Activated naive CD4-positive, alpha-beta T cell (primary cell): ENCODE measurements at places on chromosomes 3 and 15.

DNA sequence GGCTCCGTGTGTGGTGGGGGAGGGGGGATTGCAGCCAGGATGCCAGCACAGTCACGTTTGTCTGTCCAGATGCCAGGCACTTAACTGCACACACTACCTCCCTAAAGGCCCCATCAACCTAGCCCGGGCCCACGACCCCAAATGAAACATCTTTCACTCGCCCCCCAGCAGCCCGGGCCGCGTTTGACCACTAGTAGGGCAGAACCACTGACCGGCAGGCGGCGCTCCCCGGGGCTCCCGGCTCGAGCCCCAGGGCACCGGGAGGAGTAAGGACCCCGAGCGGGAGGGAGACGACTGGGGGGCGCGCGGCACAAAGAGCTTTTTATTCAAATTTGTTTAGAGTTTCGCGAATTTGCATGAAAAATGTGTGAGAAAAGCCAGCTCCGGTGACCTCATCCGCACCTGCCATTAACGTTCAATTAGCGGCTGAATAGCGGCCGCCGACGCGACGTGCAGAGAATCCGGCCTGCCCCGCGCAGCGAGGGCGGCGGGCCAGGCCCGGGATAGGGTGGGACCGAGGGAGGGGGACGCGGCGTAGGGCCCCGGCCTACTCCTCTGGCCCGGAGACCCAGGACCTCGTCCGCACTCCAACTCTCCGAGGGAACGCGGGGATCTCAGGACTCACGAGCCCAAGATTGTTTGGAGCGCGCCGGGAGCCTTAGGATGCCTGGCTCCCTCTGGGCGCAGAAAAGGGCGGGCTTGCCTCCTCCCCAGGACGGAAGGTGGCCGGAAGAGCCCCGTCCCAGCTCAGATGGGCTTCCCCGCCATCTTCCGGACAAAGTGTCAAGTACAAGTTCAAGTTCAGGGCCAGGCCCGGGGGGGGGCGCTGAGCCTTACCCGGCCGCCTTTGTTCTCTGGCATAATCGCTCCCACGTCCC, 64.9 kb upstream of the POLG start:
- DNase-seq = no peak

GRCh38 chr3:11976976-11977375, 27.2 kb upstream of the SYN2 start:
- DNase-seq = no peak

GRCh38 chr3:190105876-190106275, 14.8 kb downstream of the P3H2 start:
- no peak for DNase-seq

- DNase-seq = no peak
These were observed 161.8 kb upstream of the CBLB start for GRCh38 chr3:106030627-106030963.

- peak; percentile 5 for DNase-seq
These were observed at the start of the genes LRRC34 and LRRIQ4 for GRCh38 chr3:169812332-169813235. TSS of gene LRRC34 (minus strand) at chr3:169812904. CDS start at chr3:169812548, 356 bp downstream. TSS of gene LRRIQ4 (plus strand) at chr3:169812870. CDS start at chr3:169821922, 9,052 bp downstream.

DNA sequence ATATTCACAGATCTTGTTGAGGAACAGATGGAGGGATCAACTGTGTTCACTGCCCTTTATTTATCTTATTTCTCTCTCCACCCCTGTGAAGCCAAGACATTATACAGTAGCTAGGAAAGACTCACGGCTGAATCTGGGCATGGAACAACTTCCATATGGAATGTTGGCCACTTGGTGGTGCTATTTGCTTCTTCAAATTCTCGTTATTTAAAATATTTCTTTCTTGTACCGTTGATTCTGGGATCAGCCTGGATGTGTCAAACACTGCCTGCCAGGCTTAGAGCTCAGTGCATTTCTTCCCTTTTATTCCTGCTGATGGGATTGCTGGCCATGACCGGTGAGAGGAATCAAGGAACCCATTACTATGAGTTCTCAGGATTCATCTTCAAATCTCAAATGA, 17.5 kb upstream of the GASK1A start:
- DNase-seq = no peak

DNA sequence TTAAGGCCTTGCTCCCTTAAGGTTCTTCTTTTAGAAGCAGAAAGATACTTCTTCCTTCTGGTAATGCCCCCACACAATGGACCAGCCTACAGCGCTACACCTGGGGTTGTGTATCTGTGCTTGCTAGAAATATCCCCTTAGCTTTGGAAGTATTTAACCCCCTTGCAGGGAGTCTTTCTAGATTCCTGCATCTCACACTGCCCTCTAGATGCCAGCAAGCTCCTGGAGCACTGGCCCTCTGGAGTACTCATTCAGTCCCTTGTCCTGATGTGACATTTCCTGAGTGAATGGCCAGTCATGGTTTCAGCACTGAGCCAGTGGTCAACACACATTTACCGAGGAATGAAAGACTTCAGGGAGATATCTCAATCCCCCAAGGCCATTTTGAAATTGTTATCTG, 30.4 kb upstream of the RBP2 start:
- no peak for DNase-seq

DNA sequence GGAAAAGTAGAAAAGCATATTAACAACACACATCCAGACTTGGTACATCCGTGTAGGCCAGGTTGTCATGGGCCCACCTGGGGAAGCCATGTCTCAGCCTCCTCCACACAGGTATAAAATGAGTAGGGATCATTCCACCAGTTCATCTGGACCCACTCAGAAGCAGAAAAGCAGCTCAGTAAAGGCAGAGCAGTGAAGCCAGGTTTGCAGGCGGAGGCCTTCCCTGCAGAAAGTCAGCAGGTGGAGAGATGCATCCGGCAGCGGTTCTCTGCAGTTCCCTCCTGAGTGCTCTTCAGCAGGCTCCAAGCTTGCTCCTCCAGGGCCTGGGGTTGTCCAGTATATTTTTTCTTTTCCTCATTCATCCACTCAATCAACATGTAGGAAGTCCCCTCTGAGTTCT, 22.1 kb downstream of the LOXL1 start:
- no peak for DNase-seq

DNA sequence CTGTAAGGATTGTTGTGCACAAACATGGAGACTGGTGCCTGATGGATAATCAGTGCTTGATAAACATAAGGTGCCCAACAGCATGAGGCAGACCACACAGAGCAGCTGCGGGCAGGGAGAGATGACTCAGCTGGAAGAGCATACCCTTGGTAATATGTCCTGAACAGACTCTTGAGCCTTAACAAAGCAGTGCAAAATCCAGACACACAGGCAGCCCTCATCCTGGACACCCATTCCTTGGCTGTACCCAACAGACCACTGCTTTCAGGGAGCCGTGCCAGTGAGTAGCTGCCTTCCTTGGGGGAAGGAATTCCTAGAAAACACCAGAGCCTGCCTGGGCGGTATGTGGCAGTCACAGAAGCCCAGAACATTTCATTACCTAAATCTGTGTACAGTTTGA, 156.2 kb downstream of the CLSTN2 start:
- no peak for DNase-seq

GRCh38 chr3:65466300-65466988, 572.3 kb downstream of the MAGI1 start:
- DNase-seq = no peak

GRCh38 chr3:151675858-151676615, 57.7 kb upstream of the AADACL2 start:
- no peak for DNase-seq

DNA sequence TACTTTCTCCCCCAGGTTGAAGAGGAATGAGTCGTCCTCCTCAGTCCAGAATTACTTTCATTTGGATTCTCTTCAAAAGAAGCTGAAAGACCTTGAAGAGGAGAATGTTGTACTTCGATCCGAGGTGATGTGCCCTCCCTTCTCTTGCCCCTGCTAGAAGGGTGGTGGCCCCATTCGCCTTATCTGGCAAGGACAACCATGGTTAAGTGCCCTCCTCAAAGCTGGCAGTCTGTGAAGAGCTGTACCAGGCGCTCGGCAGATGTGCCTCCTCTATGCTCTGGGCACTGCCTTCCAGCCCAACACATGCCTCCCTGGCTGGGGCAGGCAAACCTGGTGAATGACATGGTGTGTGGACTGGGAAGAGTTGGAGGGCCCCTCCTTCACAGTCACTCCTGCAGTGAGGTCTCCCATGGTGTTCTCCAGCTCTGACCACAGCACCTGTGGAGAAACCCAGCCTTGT, 77.0 kb downstream of the CCK start:
- DNase-seq = no peak

DNA sequence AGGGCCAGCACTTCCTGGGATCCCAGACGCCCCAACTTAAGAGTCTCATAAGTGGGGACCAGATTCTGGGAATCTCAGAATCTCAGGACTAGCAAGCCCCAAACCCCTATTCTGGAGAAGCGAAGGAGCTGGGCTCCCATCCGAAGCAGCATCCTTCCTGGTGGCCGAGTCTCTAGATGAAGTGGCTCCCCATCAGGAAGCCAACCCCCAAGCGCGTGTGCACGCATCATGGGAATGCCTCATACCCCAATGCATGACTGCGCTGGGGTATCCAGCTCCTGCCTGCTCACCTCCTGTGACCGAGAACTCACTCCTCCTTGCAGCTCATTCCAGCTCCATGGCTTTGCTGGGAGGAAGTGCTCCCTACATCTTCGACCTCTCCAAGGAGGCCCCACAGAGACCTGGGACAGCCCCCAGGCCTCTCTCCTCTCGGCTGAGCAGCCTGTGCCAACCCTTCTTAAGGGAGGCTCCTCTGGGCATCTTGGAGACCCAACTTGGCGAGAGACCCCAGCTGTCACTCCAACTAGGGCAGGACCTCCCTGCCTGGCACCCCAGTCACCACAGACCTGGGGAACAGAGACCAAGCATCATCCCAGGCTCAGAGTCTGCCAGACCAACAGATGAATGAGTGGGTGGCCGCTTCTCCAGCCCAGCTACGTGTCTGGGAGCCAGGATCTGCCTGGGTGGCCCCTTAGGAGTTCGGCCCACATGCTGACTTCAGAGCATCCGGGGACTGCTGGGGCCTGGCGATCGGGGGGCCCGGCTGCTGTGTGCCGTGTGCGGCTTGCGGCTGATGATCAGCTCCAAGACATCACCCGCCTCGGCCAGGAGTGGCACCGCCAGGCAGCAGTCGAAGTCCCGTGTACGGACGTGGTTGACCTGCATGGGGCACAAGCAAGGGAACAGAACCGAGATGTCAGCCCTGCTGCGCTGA, 46.9 kb downstream of the GRIP2 start:
- DNase-seq = no peak

- no peak for DNase-seq
These were observed 205.4 kb upstream of the IGF1R start for GRCh38 chr15:98442901-98443300.

DNA sequence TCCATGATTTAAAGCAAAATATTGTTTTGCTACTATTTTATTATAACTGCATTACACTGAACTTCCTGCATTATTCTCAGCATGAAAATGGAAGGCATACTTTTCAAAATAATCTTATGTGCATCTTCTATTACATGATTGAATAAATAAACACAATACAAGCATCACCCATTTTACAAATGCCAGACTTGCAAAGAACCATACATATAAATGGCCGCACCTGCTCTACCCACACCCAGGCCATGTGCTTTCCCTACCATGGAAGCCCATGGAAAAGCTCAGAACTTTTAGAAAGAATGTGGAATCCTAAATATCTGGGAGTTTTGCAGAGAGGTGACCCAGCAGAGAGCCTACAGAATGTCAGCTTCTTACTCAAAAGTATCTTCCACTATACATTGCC, 127.2 kb downstream of the SHOX2 start:
- no peak for DNase-seq

GRCh38 chr3:69944931-69945493, 54.5 kb upstream of the SAMMSON start:
- no peak for DNase-seq

- DNase-seq = no peak
These were observed 101.0 kb downstream of the MYLK start for GRCh38 chr3:123783050-123783689.

DNA sequence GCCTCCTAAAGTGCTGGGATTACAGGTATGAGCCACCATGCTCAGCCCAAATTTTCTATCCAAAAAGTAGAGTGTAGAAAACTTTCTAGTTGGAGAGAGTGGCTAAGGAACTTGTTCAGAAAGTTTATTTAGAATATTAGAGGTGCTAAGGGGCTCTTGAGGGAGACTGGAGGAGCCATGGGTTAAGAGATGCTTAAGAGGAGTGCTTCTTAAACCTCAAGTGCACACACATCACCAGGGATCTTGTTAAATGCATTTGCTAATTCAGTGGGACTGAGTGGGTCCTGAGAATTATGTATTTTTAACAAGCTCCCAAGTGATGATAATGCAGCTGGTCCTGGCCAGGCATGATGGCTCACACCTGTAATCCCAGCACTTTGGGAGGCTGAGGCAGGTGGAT, 29.7 kb upstream of the SLMAP start:
- no peak for DNase-seq

GRCh38 chr3:57151021-57151449, 14.1 kb downstream of the IL17RD start:
- DNase-seq = no peak

- DNase-seq = no peak
These were observed 30.3 kb downstream of the CLRN1 start for GRCh38 chr3:150942221-150942620.

DNA sequence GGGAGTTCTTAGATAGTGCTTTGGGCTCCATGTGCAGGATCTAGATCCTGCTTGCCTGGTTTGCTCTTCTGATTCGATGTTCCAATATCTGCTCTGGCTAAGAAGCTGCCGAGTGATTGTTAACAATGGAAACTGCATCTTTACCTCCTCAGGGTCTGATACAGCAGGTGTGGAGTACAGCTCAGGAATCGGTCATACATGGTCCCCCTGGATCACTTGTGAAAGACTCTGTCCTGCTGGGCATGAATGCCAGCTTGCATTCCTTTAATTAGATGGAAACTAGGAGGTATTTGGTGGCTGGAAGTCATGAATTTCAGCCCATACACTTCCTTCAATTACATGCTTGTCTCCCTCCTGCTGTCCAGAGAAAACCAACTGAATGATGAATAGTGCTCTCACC, 95.3 kb downstream of the CHRNA7 start:
- DNase-seq = no peak

DNA sequence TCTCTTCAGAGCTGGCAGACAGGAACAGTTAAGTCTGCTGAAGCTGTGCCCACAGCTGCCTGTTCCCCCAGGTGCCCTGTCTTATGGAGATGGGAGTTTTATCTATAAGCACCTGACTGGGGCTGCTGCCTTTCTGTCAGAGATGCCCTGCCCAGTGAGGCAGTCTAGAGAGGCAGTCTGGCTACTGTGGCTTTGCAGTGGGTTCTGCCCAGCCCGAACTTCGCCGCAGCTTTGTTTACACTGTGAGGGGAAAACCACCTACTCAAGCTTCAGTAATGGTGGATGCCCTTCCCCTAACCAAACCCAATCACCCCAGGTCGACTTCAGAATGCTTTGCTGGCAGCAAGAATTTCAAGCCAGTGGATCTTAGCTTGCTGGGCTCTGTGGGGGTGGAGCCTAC, 91.2 kb downstream of the SLC25A26 start:
- no peak for DNase-seq

DNA sequence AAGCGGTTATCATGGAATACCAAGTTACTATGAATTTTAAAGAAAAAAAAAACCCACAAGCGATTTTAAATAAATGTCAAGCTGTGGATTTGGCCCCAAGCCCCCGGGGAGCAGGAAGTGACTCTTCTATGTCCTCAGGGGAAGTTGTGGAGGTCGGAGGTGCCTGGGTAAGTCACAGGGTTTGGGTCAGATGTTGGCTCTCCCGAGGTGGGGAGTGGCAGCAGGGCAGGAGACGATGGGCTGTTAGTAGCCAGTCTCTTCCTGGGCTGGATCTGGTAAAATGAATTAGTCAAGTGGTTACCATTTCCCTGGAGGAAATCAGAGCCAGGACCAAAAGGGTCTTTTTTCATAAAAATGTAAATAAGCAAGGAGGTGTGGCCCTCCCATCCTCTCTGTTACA, 316.7 kb downstream of the TLE3 start:
- no peak for DNase-seq
